ENCODE measurements at places on chromosomes 2 and 18.

DNA sequence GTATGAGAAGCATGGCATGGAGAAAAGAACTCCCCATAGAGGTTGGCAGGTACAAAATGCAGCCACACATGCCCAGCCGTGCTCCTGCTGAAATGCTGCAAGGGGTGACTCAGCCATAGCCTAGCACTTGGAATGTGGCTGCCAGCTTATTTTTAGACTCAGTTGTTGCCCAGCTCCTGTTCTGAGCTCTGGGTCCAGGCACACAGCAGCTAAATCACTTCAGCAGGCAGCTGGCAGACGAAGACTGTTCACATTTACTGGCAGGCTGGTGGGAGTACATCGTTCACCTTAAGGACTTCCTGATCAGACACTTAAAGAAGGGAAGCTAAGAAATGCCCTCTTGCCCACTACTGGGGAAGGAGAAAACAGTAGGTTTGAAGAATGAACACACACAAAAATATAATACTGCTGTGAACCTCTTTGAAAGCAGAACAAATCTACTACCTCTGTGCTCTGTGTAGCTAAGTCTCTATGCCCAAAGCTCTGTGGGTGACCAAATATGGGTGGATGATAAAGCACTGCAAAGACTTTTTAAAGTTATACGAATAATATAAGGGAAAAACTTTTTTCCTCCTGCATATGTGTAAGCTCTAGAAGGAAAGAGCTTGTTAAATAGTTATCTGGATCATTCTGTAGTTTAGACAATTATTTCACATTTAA is 146.1 kb downstream of the LNPK start:
- no peak for DNase-seq

DNA sequence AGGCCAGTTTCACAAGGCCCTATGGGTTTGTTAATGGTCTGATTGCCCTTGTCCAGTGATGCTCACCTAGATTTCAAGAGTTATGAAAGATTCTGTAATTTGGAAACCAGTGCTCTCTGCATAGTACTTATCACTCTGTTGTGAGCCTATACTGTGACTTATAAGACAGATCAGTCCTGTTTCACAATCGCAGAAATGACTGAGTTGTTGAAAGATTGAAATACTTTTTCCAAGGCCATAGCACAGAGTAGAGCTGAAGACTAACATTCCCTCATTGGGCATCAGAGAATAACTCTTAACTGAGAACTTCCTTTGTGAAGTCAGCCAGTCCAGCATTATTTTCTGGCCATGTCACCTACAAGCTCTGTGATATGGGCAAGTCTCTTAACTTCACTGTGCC is 44.0 kb downstream of the CCDC85A start:
- no peak for DNase-seq

DNA sequence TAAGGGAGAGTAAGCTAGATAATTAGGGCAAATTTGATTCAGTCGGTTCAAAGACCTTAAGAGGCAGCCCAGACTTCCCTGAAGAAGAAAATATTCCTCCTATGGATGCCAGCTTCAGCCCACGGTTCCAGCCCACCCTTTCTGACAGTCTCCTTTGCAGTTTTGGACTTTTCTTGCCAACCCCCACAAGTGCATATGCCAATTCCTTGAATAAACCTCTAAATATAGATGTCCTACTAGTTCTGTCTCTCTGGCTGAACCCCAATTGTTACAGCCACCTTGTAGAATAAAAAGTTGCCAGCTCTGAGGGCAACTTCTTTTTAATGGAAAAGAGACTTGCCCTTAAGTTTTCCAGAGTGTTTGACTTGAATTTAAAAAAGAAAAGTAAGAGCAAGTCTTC is 111.7 kb downstream of the PID1 start:
- no peak for DNase-seq

GRCh38 chr18:79468119-79468789 is 72.5 kb downstream of the NFATC1 start:
- DNase-seq = no peak

- DNase-seq = no peak
These were observed 3.4 kb downstream of the CYRIA start for GRCh38 chr2:16661936-16662839.

GRCh38 chr2:45879406-45879805 is 227.9 kb downstream of the PRKCE start:
- DNase-seq = no peak

GRCh38 chr2:197204519-197205250 is 105.9 kb downstream of the ANKRD44 start:
- DNase-seq = no peak

DNA sequence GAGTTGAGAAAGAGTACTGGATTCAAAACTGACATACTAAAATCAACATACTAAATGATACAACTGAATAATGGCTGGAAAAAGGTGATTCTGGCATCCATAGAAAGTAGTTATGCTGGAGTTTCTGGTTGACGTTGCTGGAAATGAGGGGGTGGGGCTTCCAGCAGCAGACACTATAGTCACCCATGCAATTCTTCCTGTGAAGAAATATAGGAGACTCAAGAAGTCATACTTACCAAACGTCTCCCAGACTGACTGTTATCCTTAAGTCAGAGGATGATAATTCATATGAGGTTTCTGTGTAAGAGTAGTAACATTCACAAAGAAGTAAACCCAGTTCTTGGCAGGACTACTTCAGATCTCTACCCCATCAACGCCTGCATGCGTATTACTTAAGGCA is 23.6 kb downstream of the DTNB start:
- DNase-seq = no peak

DNA sequence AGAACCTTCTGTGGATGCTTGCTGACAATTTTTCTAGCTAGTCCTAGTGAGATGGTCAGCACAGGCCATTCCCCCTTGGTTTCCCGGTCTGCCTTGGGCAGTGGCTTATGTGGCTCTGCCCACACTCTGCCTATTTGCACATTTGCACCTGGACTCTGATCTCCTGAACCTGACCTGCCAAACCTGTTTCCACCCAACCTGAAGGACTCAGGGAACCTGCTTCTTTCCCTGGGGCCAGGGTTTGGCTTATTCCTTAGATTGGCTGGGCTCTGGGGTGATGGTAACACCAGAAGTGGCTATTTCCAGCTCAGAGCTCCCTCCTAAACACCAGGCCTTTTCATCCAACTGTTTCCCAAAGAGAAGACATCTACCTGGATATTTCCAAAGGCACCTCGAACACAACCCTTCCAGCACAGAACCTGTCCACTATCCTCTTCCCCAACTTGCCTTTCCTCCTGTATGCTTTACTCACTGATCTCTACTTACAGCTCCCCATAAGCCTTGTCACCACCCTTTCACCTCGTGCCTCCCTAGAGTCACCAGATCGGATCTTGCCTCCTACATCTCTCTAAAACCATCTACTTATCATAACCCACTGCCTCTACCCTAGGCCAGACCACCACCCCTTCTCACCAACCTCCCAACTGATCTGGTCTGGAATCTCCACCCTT is 5.8 kb upstream of the MTA3 start:
- no peak for DNase-seq

DNA sequence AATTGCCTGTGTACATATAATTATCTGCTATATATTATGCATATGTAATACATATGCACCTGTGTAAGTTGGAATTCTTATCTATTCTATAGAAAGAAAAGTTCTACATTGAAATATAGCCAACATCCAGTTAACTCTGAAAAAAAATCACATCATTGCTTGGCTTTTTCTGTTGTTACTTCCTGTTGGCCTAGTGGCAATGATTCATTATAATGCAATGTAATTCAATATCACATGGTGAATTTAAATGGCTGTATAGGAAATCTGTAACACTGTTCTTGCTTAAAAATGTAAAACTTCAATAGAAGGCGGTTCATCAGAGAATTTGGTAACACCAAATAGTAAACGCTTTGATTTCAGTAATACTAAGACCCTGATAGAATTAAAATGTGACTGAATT is 44.5 kb upstream of the MAP4K3 start:
- no peak for DNase-seq

GRCh38 chr2:203849010-203849409 is 18.6 kb upstream of the CTLA4 start:
- no peak for DNase-seq

DNA sequence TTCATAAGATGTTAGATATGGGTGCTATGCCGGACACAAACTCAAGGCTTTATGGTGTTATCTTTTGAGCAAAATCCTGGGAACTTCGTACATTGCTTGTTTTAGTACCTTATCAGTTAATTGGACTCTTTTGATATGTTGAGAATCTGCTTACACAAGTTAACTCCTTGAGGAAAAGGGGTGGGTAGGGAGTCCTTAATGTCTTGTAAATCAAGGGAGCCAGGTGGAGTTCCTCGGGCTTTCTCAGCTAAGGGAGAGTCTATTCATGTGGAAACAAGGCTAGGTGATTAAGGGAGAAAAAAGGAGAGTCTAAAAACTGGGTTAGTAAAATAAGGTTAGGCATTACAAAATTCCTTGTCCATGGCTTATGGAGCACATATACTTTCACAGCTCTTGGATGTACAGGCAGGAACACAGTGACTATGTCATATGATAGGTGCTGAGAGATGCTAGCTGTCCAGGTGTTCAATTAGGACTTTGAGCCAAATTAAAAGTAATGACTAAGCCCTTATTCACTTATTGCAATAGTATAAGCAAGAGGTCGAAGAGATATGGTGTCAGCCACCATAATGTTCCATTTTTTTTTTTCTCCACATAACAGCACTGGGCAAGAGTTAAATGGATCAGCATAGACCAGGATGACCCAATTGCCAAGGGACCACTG is 59.5 kb upstream of the DYNAP start:
- no peak for DNase-seq

DNA sequence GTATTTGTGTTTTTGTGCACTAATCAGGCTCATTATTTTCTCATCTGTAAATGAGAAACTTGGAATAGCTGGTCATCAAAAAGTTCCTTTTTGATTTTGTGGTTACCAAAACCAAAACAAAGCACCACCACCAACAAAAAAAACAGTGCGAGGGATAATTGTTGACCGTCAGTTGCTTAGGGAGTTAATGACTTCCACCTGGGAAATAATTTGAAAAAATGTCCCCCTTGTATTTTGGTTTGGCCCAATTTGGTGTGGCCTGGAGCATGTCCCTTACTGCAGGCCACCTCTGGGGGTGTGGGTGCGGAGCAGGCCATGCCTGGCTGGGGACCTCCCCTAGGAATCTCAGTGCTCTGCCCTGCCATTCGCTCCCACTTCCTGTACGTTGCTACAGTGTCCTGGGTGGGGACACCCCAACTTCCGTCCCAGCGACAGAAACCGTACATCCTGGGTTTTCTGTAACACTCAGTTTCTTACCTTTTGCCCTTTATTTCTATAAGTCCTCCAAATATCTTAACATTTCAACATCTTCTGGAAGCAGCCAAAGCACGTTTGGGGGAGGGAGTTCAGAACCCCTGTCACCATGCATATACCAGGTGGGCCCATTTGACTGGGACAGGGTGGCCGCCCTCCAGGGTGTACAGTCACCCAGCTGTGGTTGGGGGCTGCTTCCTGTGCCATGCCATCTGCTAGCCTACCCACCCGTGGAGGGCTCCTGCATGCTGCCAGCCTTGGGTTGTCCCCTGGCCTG is 31.3 kb downstream of the NCK2 start:
- DNase-seq = no peak

DNA sequence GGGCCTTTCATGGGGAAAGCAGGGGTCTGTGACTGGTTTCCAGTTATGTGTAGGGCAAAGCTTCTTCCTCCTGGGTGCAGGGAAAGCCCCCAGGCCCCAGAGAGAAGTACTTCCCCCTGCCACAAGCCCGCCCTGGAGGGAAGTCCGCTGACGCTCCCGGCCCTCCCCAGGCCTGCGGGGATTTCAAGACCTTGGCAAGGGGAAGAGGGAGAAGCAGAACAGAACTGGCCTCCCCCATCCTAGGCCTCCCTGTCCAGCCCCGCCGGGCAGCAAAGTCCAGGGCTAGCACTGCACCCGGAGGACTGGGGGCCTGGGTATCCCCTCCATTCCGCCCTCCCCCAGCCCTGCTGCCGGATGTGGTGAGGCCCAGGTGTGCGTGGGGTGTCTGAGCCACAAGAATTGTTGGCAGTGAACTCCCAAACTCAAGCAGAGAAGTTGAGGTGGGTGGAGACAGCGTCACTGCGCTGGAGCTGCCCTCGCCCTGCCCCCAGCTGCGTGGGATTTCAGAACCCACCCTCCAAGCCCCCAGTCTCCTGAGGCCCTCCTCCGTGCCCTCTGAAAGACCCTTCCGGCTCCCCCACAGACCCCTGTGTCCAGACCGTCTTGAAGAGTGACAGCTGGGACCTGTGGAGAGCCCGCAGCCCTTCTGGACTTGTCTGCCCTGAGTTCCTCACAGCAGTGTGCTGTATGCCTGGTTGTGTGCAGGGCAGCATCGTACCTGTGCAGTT is 1.1 kb upstream of the DUSP2 start:
- DNase-seq = no peak

GRCh38 chr2:239436076-239436475 is 35.3 kb upstream of the HDAC4 start:
- DNase-seq = no peak

DNA sequence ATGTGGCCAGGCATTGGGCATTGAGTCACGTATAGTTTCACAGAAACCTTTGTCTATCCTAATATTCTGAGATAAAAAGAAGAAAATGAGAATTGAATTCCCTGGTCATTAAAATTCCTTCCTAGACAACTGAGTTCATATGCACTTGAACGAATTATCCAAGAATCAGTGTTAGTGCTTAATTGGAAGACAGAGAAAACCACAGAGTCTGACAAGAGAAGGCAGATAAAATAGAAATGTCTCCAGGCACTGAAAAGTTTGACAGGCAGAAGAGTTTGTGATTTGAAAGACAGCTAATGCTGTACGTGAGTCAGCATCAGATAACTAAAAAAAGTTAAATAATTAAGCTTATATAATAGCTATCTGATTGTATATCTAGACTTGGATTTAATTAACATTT is 47.7 kb upstream of the TRIB2 start:
- no peak for DNase-seq

DNA sequence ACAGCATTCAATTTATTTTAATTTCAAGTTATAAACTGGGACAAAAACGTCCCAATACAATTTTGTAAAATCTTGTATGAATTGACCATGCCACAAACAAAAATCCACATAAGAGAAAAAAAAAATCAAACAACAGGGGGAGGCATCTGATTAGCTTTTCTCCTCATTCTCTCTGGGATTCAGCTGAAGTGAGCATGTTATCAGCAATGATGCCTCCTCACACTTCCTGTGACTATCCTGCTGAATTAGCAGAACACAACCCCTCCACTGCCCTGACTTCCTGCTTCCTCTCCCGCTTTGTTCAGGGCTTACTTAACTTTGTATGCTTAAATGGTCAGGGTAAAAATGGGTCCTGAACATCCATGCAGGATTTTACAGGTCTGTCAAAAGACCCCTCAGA is 132.2 kb upstream of the ITGB6 start:
- no peak for DNase-seq

DNA sequence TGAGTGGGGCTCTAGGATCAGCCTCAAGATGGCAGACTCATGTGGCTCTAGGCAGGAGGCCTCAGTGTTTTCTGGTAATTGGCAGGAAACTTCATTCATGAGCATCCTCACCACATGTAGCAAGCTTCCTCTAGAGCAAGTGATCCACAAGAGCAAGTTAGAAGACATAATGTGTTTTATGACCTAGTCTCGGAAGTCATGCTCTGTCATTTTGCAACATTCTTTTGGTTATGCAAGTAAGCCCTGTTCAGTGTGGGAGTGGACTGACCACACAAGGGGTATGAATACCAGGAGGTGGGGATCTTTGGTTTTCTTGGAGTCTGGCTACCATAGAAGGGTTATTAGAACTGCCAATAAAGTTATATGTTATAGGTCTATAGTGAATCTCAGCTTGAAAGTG is 66.8 kb upstream of the STK39 start:
- no peak for DNase-seq

GRCh38 chr2:224836263-224836662 is 120.1 kb upstream of the CCDC195 start:
- DNase-seq = no peak

Data from stimulated activated CD4-positive, alpha-beta T cell treated with anti-CD3 and anti-CD28 coated beads, Interleukin-1b, Interleukin-23, amount 100 ng/mL, for 24 hours (primary cell).